ENCODE measurements at places on chromosomes 12 and 14. TPM values are rescaled to one million over a fixed set of nuclear protein-coding genes. Genes with fewer than 3 reads are reported as not detected.

GARIN6 gene
- total RNA-seq = not detected

ASB8 gene
- total RNA-seq = 61.8 TPM

TMEM229B gene
- 0.79 TPM for total RNA-seq

SSTR1 gene
- total RNA-seq = not detected

PLD4 gene
- not detected for total RNA-seq

LIN52 gene
- 18.4 TPM for total RNA-seq

KLRD1 gene
- 6.6 TPM for total RNA-seq

TSPAN8 gene
- not detected for total RNA-seq

AMN gene
- 3.2 TPM for total RNA-seq

ACOT2 gene
- 8.4 TPM for total RNA-seq

DEGS2 gene
- 4.2 TPM for total RNA-seq

FAIM2 gene
- total RNA-seq = 0.39 TPM

SERPINA10 gene
- not detected for total RNA-seq

SCN8A gene
- total RNA-seq = 0.79 TPM

GLIPR1L1 gene
- total RNA-seq = not detected

GLIPR1 gene
- 10.0 TPM for total RNA-seq

GPR162 gene
- total RNA-seq = 0.93 TPM

ADAMTS20 gene
- not detected for total RNA-seq

PTPRO gene
- total RNA-seq = 0.28 TPM

PLEKHG7 gene
- total RNA-seq = not detected

TMEM52B gene
- total RNA-seq = not detected

IL31 gene
- total RNA-seq = 8.0 TPM

BDKRB2 gene
- not detected for total RNA-seq

TAS2R7 gene
- not detected for total RNA-seq

PLEKHA5 gene
- total RNA-seq = 4.6 TPM

Data from activated T-cell treated with anti-CD3 and anti-CD28 coated beads, Interleukin-2, amount 50 U/mL, for 72 hours (primary cell).